Upper lobe of left lung (tissue), 6 donors: ENCODE measurements at places on chromosomes 4 and X.

- DNase-seq: peak; percentile 84
These were observed 125.1 kb downstream of the RAPGEF2 start for GRCh38 chr4:159227984-159228383.

- no peak for DNase-seq
These were observed 4.8 kb upstream of the SOX3 start for GRCh38 chrX:140509468-140510305.

- no peak for DNase-seq
These were observed 143.5 kb upstream of the LNX1 start for GRCh38 chr4:53734584-53735353.

- no peak for DNase-seq
These were observed 258.5 kb upstream of the GIMD1 start for GRCh38 chr4:106627051-106627450.

DNA sequence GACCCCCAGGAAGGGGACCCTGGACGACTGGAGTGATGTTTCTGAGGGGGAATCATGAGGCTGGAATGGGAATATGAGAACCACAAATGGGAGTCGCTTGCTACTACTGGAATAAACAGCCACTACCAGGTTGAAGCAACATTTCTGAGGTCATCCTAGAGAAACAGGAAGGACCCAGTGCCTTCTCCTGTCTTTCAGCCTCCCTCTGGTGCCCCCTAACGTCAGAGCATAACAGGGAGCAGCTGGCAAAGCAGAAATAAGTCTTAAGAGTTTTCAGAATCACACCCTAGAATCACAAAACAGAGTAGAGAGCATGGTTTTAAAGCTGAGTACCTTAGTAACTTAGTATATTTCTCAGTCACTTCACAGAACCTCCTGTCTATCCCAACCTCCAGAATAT, 347.8 kb upstream of the PITX2 start:
- peak; percentile 21 for DNase-seq

DNA sequence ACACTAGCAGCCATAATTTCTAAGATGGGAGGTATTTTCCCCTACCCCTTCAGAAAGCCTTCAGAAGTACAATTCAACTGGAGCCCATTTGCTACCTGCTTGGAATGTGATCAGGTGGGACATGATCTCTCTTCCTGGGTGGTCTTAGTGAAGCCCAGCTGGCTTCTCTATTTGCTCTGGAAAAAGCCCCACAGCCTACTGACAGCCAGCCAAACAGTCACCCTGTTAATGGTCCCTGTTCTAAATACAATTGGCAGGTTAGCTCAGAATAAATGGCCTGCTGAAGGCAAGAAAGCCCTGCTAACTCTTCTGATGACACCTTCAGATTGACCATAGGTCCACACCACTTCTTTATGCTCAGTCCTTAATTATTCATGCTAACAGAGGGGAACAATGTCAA, 39.9 kb downstream of the HS6ST2 start:
- DNase-seq: no peak

GRCh38 chrX:123859846-123860838, at the start of gene XIAP:
XIAP (plus strand) TSS chrX:123860053; CDS start chrX:123885663, 25,610 bp downstream.
- peak; percentile 86 for DNase-seq

- no peak for DNase-seq
These were observed 43.8 kb downstream of the PDS5A start for GRCh38 chr4:39933671-39934590.

DNA sequence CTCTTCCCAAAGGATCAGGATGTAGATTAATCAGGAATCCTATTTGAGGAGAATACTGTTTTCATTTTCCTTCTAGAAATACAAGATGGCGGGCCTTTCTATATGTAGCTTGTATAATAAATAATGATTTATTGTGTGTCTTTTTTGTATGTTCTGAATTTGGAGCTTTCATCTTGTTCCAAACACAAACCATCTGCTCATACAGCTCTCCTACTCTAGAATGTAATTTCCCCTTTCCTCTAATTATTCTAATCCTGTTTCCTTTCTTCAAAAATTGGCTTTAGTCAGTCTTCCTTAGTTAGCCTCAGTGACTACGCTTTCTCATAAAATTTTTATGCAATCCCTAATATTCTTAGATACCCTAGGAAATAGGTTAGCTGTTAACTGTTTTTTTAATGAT, 422.2 kb downstream of the INPP4B start:
- no peak for DNase-seq

GRCh38 chrX:151177141-151178027, 1.0 kb downstream of the GPR50 start:
- no peak for DNase-seq

- DNase-seq: no peak
These were observed 82.7 kb upstream of the FGF13 start for GRCh38 chrX:138794246-138794645.

GRCh38 chr4:20954541-20954940, 254.3 kb downstream of the PACRGL start:
- DNase-seq: no peak
